ENCODE measurements at places on chromosomes 7 and 10.

- DNase-seq: no peak
These were observed 379.2 kb upstream of the ZMIZ1 start for GRCh38 chr10:78689584-78689935.

DNA sequence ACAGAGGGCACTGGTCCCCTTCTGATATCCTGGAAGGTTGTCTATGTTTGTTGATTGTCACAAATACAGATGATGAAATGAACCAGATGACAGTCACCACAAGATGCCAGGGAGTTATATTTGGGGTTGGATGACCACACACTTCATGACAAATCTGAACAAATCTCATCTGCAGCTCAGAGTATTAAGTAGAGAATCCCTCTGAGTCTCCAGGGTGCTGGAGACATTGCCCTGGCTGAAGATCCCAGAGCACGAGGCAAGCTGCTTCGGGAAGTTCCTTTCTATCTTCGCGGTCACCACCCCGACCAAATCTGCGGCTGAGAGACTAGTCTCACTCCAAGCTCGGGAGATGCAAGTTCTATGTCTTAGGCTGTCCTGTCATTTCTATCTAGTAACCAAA is 9.0 kb downstream of the DENND2A start:
- DNase-seq: no peak

- DNase-seq: no peak
These were observed 66.3 kb downstream of the CYTH3 start for GRCh38 chr7:6205971-6206660.

- no peak for DNase-seq
These were observed 179.8 kb downstream of the CXCL12 start for GRCh38 chr10:44205067-44205466.

GRCh38 chr10:16570731-16571130 is 49.1 kb upstream of the C1QL3 start:
- no peak for DNase-seq

GRCh38 chr10:3790858-3791257 is 5.8 kb upstream of the KLF6 start:
- no peak for DNase-seq

- no peak for DNase-seq
These were observed 27.3 kb upstream of the KMT2C start for GRCh38 chr7:152462995-152463708.

Measured in stimulated activated naive B cell treated with anti-CD40 and anti-IgM and Interleukin-4, amounts not matched to agents 10 μg/mL and 1 μg/mL and 100 μg/mL, for 72 hours (primary cell).